ENCODE measurements at places on chromosomes 6 and 20. TPM values are rescaled to one million over a fixed set of nuclear protein-coding genes. Genes with fewer than 3 reads are reported as not detected.

The CGA gene
- total RNA-seq = not detected

DNA sequence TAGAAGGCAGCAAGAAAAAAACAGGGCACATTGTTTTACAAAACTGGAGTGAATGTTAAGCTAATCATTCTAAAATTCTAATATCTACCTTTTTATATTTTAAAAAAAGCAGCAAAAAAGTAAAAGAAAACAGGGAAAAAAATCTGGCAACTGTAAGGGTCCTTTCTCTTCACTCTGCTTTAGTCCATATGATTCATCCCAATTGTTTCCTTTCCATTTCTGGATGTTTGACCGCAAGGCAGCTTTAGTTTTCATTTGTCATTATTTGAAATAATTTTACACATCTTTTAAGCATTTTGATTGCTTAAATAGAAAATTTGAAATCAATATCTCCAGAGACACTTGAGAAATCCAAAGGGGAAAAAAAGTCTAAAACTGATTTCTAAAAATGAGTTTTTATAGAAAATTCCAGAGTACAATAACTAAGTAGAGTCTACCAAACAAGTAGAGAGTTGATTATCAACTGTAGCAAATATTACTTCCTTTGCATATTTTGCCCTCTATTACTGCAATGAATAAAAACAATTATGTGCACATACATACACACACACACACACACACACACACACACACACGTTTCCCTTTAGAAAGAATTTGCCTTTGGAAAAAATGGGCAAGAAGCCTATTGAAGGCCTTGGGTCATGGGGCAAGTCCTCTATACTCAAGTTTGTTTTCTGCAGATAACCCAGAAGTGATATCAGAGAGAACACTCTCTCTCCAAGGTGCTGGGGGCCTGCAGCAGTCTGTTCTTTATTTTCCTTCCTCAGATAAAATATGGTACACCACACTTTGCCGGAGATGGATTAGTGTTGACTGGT lies 259.7 kb downstream of the HACE1 start:
- no peak for DNase-seq

- DNase-seq = no peak
Measured at GRCh38 chr6:163580311-163581030, 166.0 kb downstream of the QKI start.

DNA sequence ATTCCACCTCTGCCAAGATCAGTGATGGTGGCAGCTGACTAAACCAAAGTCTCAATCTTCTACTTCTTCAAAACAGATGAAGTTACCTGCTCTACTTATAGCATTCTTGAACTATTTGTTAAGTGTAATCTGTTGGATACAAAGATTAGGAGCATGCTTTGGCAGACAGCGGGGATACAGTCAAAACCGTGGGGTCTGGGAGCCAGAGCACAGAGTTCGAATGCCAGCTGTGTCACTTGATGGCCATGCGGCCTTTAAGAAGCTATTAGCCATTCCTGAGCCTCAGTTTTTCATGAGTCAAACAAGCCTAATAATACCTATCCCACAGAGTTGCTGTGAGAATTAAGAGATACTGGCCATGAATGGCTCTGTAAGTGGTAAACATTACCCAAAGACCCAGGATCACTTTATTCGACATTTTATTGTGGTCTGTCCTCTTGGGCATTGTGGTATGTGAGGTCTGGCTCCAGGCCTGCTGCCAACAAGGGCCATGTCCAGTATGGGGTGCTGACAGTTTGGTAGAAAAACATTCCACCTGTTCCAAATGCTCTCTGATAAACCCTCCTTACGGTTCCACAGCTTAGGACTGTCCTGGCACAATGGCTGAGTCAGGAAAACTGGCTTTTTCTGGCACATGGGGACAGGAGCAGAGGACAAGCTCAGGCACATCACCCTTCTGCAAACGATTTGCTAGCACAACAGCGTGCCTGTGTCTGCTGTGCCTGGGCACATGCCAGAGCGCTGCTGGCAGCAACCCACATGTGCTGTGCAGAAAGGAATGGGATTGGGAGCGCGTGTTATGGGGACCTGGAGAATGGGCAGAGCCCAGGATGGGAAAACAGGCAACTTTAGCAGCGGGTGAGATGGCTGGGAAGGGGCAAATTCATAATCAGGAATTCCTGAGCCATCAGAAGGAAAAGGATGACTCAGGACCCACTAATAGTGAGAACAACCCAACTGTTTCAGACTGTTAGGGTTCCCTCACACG lies 15.7 kb upstream of the FAM83C start:
- peak; percentile 91 for DNase-seq

The MYB gene
- not detected for total RNA-seq

The ELOVL5 gene
- total RNA-seq = 73.8 TPM

The ALDH5A1 gene
- 3.0 TPM for total RNA-seq

DNA sequence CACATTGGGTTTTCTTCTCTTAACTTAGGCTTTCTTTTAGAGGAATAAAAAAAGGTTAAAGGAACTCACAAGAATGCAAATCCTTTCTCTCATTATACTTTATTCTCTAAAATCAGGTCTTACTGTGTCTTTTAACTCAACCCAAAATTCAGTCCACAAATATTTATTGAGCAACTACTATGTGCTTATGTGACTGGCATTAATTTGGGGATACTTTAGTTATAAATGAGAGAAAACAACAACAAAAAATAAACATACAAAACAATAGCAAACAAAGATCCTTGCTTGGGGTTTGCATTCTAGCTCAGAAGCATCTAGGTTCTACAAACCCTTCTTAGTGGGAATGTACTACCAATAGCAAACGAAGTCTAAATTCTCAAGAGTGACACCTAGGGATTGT lies 266.2 kb downstream of the UTRN start:
- no peak for DNase-seq

- no peak for DNase-seq
Measured at GRCh38 chr20:41428285-41428684, 61.7 kb upstream of the EMILIN3 start.

The PAK5 gene
- total RNA-seq = 0.28 TPM

The SNAI1 gene
- total RNA-seq = 1.9 TPM

- DNase-seq = no peak
Measured at GRCh38 chr20:35173576-35174192, 1.8 kb downstream of the PROCR start.

DNA sequence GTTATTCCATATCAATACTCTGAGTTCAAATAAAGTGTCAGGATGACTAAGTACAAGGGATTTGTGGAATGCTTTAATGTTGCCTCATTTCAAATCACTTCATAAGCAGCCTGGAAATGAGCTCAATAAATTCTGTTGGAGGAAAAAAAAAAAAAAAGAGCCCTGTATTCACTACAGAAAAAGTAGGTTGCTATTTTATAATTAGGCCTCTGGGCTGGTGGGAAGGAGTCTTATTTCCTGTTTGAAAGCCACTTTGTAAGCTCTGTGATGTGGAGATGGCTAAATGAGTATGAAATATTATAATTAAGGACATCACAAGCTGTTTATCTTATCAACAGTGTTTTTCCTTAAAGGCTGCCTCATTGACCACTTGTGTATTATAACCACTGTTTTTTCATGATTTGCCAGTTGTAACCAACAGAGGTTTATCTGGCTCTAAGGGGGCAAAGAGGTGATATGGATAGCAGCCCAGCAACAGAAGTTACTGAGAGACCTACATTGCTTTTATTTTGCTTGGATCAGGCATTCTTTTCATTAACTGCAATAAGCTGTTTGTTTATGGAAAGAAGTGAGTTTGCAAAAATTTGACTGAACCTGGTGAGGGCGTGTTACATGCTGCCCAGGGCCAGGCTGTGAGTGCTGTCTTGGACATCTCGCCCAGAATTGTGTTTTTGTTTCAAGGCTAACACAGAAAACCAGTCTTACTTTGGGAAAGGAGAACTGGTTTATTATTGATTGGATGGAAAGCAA lies 563.3 kb upstream of the MAP3K7 start:
- DNase-seq = no peak

GRCh38 chr6:158909938-158910337 lies 90.1 kb downstream of the RSPH3 start:
- DNase-seq = no peak

GRCh38 chr6:16229700-16230099 lies 8.7 kb upstream of the GMPR start:
- no peak for DNase-seq

- DNase-seq = no peak
Measured at GRCh38 chr6:19434065-19434464, 403.1 kb upstream of the ID4 start.

- no peak for DNase-seq
Measured at GRCh38 chr20:51284871-51285270, 257.6 kb downstream of the NFATC2 start.

- no peak for DNase-seq
Measured at GRCh38 chr6:34331371-34332050, 61.0 kb downstream of the NUDT3 start.

The WFDC12 gene
- not detected for total RNA-seq

The DYNLT2 gene
- total RNA-seq = 1.4 TPM

DNA sequence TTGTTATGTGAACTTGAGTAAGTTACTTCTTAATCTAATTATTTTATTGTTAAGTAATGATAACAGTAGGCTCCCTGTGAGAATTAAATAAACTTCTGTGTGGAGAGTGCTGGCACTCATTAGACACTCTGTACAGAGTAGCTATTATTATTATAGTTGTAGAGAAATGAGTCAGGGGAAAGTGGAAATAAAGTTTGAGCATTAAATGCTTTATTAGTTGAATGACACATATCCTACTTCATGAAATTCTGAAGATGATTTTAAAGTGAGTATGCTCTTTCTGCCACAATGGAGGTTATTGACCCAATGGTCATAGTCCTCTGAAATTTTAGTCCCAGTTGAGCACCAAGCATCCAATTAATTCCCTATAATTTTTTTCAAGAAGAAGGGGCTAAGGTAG lies 5.9 kb downstream of the ECI2 start:
- DNase-seq = no peak

The AVP gene
- total RNA-seq = not detected

DNA sequence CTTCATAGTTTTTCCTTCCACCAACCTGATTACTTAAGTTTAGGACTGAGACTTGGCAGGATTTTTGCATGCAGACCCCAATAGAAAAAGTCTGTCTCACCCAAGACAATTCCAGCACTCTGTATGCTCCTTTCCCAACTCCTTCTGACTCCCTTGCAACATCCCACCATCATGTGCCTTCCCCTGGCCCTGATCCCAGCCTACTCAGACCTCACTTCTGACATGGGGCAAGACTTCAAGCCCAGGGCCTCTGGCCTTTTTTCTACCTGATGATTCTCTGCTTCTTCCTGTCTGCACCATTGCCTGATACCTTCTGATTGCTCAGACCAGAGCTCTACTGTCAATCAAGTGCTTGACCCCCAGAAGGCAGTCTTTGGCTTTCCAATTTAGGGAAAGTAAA lies 96.6 kb downstream of the HAO1 start:
- peak; percentile 75 for DNase-seq

DNA sequence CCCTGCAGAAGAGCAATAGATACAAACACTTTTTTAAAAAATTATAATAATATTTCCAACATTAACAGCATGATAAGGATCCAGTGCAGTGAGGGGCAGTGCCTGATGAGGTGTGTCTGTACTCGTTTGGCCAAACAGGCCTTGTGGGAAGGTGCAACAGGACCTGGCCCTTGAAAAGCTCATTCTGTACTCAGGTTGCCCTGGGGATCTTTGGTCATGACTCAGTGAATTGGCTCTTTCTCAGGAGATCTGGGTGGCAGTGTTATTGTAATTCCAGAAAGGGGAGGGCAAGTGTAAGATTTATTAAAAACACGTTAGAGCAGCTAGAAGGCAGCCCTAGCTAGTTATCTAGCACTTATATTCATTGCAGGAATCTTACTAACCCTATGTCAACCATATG lies 2.9 kb upstream of the SPINT3 start:
- no peak for DNase-seq
